AG04449 (cell line): ENCODE measurements at places on chromosomes 16 and 17.

- no peak for DNase-seq
These were observed 18.3 kb upstream of the NUDT16L1 start for GRCh38 chr16:4674926-4675530.

DNA sequence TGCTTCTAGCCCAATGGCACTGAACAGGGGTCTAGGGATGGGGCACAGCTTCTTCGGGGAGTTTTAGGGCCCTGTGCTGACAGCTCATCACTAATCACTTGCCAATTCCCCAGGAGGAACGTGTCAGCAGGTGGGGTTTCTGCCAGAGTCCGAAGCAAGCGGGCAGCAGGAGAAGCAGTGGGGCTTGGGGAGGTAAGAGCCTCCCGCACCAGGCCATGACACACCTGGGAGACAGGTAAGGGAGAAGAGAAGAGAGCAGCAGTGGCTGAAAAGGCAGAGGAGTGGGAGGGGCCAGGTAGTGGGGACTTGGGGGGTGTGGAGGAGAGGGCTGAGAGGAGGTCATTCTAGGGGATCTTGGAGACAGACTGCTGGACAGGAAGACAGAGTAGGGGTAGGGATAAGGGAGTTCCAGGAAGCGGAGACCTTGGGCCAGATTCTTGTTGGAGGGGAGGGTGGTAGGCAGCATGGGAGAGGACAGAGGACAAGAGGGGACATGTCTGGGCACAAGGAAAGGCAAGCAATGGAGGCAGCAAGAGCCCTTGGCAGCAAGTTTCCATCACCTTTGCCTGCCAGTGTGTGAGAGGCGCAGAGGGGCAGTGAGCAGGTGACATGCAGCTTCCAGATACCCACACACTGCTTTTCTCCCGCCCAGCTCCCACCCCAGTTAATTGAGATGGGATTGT is 4.9 kb downstream of the PHOSPHO1 start:
- DNase-seq: no peak

DNA sequence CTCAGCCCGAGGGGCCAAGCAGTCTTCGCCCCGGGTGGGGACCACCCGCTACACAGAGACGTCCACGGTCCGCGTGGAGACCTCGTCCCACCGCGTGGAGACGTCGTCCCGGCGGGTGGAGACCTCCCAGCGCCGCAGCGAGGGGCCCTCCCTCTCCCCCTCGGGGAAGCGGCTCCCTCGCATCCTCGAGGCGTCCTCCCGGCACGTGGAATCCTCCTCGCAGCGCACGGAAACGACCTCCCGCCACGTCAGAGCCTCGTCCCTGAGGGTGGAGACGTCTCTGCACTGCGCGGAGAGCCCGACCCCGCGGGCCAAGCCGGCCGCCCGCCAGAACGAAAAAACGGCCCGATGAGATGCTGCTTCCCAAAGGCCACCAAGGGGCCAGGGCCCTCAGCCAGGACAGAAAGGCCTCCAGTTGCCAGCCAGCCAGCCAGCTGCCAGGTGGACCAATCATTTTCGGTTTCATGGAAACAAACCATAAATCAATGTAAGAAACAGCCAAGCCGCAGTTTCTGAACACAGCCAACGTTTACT is 424 bp downstream of the C17orf100 start:
- no peak for DNase-seq

GRCh38 chr16:363766-364490 is 6.4 kb downstream of the MRPL28 start:
- DNase-seq: no peak

GRCh38 chr17:18262111-18262510 is 1.6 kb downstream of the MIEF2 start:
- no peak for DNase-seq

- no peak for DNase-seq
These were observed 3.2 kb downstream of the KSR1 start for GRCh38 chr17:27459433-27459832.

GRCh38 chr17:46879101-46879500 is 27.7 kb downstream of the WNT9B start:
- no peak for DNase-seq

DNA sequence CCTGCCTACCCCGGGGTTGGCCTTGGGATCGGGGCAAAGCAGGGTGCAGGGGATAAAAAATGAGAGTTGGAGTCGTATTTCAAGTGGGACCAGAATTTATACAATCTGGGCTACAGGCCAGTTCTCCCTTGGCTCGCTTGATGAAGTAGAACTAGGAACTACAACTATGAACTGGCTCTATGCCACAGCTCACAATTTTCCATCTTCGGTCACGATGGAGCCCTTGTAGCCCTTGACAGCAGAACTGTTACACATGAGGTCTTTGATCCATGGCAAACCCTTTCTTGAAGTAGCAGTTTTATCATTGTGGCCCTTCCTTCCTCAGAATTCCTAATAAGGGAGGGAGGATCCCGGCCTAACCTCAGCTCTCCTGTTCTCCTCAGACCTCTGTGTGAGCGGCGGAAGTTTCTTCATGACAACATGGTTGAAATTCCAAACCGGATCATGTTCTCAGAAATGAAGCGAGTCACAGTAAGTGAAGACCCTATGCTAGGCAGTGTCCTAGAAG is 17.1 kb downstream of the LIG3 start:
- peak; percentile 55 for DNase-seq

GRCh38 chr16:82360024-82360783 is 190.2 kb upstream of the MPHOSPH6 start:
- DNase-seq: no peak

GRCh38 chr16:52498328-52499059 is 48.4 kb downstream of the TOX3 start:
- DNase-seq: no peak

- no peak for DNase-seq
These were observed 1304.7 kb downstream of the CDH8 start for GRCh38 chr16:60731329-60732050.

DNA sequence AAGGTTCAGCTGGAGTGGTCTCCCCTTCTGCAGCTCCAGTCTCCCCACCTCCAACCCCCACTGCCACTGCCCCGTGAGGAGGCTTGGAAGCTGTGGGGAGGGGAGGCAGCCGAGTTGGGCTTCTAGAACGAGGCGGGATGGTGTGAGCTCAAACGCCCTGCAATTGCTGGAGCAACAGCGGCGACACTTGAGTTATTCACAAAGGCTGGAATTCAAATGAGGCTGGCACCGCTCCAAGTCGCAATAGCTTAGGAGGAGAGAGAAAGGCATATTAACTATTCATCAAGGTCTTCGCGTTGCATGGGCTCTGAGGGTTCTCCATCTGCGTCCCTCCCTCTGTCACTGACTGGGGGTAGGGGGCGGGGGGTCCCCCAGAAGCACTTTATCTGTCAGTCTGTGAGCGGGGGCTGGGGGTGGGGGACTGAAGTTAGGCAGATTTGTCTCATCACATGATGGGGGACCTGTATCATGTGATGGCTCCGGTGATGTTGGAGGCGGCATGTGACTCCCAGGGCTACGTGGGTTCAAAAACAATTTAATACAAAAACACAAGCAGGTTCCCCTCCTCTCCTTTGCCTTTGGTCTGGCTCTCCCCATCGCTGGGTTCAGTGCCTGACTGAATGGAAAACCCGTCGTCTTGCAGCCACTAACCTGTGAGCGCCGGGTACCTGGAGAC is 70.5 kb downstream of the RBBP6 start:
- DNase-seq: no peak

DNA sequence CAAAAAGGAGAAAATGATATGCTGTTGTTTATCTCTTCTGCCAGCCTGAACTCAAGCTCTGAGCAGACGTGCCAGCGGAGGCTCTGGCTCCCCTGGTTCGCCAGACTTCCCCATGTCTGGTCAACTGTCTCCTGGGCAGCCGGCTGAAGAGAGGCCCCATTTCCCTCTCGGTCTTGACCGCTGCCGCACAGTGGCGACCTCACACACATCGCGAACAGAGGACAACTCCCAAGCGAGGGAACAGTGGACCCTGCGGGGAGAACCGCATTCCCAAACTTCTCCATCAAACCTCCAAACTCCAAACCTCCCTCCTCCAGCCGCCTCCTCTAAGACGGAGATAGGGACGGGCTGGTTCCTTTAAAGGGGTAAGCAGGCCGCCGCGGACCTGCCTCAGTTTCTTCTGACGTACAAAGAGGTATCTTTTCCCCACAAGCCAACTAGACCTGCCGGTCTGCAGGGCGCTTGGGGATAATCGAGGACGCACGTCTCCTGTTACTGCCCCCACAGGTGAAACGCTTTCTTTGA is 24.9 kb upstream of the RFFL start:
- no peak for DNase-seq

- no peak for DNase-seq
These were observed 43.4 kb downstream of the CPD start for GRCh38 chr17:30422171-30422570.

GRCh38 chr17:38604479-38605403 is 1.0 kb downstream of the SRCIN1 start:
- DNase-seq: no peak

DNA sequence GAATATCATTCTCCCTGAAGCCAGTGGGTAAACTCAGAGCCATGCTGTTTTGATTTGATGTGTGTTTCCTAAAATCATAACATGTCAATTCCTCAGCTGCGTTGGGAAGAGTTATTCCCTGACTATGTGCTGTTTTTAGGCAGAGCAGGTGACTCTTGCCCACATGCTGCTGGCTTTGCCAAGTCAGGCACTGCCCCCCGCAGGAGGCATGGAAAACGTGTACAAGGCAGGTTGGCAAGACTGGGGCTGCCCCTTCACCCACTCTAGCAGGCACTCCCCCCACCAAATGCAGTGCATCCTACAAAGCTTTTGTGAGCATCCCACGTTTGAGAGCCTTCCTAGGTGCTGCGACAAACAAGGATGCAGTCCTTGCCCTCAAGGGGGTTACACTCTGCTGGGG is 38.3 kb upstream of the NAT9 start:
- no peak for DNase-seq

GRCh38 chr17:78883089-78883532 is 19.9 kb downstream of the CEP295NL start:
- DNase-seq: peak; percentile 50

DNA sequence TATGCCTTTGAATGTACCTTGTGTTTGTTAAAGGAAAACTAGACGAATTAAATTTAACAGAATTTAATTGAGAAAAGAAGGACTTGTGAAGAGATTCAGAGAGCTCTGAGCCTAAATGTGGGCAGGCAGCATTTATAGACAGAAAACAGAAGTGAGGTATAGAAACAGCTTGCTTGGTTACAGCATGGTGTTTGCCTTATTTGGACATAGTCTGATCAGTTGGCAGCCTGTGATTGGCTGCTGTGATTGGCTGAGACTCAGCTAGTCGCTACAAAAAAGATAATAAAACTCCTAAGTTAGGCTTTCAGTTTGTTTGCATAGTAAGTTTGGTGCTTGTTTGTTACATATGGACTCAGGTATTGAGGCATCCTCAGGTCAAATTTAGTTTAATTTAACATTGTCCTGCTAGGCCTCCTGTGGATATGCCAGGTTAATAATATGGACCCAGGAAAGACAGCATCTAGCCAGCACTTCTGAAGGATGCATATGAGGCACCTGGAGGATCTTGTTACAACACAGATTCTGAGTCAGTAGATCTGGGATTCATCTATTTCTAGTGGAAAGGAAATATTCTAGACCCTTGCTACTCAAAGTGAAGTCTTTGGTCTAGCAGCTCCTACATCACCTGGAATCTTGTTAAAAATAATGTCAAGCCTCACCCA is 43.4 kb downstream of the SLFN5 start:
- no peak for DNase-seq

DNA sequence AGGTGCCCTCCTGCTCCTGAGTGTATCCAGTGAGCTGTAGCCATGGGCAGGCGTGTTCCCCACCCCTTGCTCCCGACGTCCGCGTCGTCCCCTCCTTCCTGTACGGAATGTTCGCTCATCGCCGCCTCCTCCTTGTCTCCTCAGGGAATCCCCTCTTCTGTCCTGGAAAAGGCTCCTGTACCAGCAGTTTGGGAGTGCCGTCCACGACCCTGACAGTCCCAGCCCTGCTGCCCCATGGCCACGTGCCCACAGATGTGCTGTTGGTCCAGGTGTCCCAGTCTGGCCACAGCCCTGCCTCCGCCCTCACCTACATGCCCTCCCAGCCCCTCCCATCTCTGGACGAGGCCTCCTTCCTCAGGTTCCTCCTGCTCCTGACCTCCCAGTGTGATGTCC is 30.2 kb downstream of the OR1D5 start:
- DNase-seq: no peak

- DNase-seq: no peak
These were observed 27.8 kb downstream of the SLC6A4 start for GRCh38 chr17:30207655-30208054.

- DNase-seq: no peak
These were observed 24.1 kb downstream of the C16orf96 start for GRCh38 chr16:4580250-4580649.

DNA sequence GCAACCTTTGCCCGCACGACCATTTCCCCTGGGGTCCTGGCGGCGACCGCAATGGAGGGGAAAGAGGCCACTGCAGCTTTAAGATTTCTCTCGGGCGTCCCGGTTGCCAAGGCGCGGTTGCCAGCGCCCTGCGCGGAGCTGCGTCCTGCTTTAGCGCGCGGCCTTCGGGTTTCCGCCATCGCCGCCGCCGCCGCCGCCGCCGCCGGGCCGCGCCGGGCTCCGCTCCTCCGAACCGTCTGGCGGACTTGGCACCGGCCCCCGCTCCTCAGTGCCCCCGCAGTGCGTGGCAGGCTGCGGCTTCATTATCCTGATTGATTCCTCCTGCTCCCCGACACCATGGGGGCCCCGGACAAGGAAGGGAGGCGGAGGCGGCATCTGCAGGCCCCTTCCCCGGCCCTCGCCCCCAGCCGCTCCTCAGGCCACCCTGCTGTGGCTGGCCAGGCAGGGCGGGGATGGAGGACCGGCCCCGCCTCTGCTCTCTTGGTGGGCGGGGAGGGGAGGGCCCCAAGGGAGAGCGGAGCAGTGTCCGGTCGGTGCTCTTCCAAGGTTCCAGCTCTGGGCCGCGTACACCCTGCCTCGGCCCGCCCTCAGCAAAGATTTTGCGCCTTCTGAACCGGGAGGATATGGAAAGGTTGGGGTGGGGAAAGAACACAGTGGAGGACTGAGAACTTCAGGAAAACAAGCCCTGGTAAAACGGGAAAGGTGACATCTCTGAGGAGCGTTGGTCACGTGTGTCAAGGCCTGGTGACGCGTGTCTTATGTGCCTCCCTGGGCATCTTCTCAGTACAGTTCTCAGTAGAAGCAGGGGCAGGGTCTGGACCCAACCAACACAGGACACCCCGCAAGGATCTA is 34.0 kb downstream of the NEUROD2 start:
- no peak for DNase-seq

- no peak for DNase-seq
These were observed 52.5 kb upstream of the CACNG3 start for GRCh38 chr16:24203675-24204074.

- DNase-seq: no peak
These were observed 488.9 kb downstream of the CDH13 start for GRCh38 chr16:83115491-83116232.

GRCh38 chr17:77085926-77086432 is 54.8 kb upstream of the SEC14L1 start:
- no peak for DNase-seq

GRCh38 chr16:50972876-50973275 is 178.2 kb downstream of the SALL1 start:
- no peak for DNase-seq
